ENCODE measurements at places on chromosomes 5 and 9.

GRCh38 chr5:143600396-143601075 is 197.1 kb upstream of the NR3C1 start:
- peak; percentile 29 for DNase-seq

- no peak for DNase-seq
These were observed 35.4 kb upstream of the SLC2A8 start for GRCh38 chr9:127361561-127361960.

- DNase-seq, result no peak
These were observed 25.9 kb upstream of the TXN start for GRCh38 chr9:110282018-110282738.

- DNase-seq, result peak; percentile 1
These were observed 20.4 kb upstream of the SMC2 start for GRCh38 chr9:104073770-104074133.

GRCh38 chr9:1100945-1101344 is 50.8 kb downstream of the DMRT2 start:
- no peak for DNase-seq

- peak; percentile 99 for DNase-seq
These were observed 24.5 kb upstream of the DUSP1 start for GRCh38 chr5:172795318-172795977.

DNA sequence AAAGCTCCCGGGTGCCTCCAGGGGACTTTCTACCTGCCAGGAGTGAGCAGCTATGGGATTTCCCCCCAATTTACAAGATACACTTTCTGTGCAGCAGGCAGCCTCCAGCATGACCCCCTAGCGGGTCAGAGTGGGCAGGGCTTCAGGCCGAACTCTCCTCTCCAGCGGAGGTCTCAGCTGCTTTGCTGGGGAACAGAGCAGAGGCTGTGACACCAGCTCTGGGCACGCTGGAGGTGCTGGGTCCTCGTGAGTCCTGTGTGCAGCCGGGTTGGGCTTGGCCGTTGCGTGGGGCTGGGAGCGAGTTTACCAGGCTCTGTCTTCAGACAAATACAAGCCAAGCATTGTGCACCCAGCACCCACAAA is 2.9 kb downstream of the NRARP start:
- no peak for DNase-seq

GRCh38 chr5:172689801-172690200 is 48.7 kb downstream of the NEURL1B start:
- DNase-seq, result no peak

- DNase-seq, result no peak
These were observed 147.7 kb downstream of the BARX1 start for GRCh38 chr9:93807166-93808074.

GRCh38 chr5:140042393-140042642 is 781 bp downstream of the NRG2 start:
- DNase-seq, result no peak

DNA sequence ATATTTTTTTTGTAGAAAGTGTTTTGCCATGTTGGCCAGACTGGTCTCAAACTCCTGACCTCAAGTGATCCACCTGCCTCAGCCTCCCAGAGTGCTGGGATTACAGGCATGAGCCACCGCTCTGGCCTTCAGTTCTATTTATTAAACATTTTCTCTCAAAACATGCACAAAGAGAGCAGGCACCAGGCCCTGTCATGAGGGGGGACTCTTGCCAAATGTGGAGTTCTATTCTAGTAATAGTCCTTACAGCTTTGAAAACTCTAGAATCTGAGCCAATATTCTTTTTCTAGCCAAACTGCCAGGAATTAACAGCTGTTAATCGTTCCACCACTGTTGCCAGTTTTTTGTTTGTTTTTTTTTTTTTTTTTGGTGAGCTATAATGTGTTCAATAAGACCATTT is 124.6 kb downstream of the TARS1 start:
- DNase-seq, result no peak

- no peak for DNase-seq
These were observed 291.4 kb downstream of the ARHGEF28 start for GRCh38 chr5:73917433-73917832.

DNA sequence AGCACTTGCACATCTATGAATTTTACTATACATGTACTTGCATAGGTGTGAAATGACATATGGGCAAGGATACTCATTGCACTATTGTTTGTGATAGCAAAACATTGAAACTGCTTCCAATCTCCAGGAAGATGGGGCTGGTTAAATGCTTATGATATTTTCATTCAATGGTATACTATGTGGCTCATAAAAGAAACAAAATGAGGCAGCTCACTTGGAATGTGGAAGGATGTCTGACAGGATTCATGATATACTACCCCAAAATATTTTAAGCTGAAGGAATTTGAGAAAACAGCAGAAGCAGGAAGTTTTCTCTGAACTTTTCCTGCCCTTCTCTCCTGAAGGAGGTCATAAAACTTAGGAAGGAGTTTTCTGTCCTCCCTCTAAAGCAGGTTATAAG is 99.6 kb upstream of the CAST start:
- peak; percentile 77 for DNase-seq

- DNase-seq, result peak; percentile 73
These were observed 33.6 kb upstream of the GLIPR2 start for GRCh38 chr9:36102742-36103495.

Measured in HCEC 1CT (cell line).